ENCODE measurements at places on chromosomes 13 and 19.

DNA sequence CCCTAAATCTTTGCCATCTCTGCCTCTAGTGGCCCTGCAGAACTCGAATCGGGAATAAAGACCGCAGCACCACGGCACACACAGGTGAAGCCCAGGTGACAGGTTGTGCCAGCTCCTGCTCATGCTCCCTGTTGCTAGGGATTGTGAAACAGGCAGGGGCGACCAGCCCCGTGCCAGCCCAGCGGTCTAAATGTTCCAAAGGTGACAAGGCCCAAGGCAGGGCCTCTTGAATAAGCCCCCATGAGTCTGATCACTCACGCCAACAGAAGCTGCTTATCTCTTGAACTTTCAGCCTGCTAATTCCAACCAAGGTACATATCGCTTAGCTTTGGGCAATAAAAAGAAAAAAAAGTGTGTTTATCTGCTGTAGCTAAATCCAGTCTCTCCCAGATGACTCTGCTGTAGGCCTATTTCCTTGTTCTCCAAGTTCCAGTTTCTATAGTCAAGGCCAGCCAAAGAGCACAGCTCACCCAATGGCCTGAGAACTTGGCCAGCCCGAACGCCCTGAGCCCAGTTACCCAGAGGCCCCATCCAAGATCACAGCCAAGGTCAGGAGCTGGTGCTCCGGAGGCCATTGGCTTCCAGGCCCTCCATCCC is 191.1 kb upstream of the GPR12 start:
- DNase-seq, result no peak

- no peak for DNase-seq
Measured at GRCh38 chr13:44393391-44393790, 19.8 kb downstream of the SERP2 start.

GRCh38 chr13:75422028-75422427 is 59.9 kb downstream of the TBC1D4 start:
- no peak for DNase-seq

- DNase-seq, result no peak
Measured at GRCh38 chr13:95432141-95432540, 120.4 kb upstream of the CLDN10 start.

GRCh38 chr13:98540476-98540875 is 36.4 kb downstream of the STK24 start:
- DNase-seq, result no peak
